ENCODE measurements at places on chromosomes 4 and X.

GRCh38 chrX:129665916-129666644 is 11.3 kb upstream of the APLN start:
- no peak for DNase-seq

- peak; percentile 14 for DNase-seq
Measured at GRCh38 chr4:9703391-9703790, 78.0 kb upstream of the DRD5 start.

- no peak for DNase-seq
Measured at GRCh38 chr4:37726666-37727065, 40.5 kb upstream of the RELL1 start.

DNA sequence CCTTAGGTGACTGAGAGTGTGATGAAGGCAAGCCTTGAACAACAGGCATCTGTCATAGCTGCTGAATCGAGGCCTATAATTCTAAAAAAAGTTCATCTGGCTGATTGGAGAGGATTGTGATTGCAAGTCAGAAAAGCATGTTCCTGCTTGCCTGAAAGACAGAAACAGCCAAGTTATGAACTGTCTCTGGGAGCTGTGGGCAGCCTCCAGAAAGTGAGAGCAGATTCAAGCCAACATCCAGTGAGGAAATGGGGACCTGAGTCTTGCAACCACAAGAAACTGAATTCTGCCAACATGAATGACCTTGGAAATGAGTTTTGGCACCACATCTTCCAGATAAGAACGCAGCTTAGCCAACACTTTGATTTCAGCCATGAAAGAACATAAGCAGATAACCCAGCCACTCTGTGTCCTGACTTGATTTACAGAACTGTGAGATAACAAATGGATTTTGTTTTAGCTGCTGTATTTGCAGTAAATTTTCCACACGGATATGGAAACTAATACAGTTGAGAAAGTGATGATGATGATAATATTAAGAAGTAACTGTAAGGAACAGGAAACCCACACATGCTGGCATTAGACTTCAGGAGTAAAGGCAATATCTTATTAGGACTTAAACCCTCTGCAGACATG is 240.3 kb upstream of the NDST3 start:
- DNase-seq, result no peak

DNA sequence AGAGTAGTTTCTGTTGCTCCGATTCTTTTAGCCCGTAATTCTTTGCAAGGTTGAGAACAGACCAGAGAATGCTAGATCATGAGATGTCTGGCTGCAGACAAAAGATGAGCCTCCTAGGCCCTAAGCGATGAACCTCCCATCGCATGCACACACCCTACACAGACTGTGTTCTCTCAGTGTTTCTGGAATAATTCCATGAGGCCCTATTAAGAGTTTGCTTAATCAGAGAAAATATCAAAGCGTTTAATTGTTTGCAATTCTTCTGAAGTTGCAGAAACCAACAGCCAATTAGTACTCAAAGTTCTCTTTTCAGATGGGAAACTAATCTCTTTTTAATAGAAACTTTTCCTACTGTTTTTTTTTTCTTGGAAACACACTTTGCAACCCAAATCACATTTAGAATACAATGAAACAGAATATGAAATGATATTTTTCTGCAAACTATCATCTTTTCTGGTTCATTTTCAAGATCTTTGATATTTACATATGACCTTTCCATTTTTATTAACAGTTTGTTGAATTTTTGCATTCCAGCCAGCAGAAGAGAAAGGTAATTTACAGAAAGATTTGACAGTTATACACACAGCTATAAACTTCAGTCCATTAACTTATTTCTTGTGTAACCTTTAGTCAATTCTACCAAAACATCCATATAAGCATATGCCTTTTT is 1525.6 kb downstream of the ARAP2 start:
- DNase-seq, result no peak

DNA sequence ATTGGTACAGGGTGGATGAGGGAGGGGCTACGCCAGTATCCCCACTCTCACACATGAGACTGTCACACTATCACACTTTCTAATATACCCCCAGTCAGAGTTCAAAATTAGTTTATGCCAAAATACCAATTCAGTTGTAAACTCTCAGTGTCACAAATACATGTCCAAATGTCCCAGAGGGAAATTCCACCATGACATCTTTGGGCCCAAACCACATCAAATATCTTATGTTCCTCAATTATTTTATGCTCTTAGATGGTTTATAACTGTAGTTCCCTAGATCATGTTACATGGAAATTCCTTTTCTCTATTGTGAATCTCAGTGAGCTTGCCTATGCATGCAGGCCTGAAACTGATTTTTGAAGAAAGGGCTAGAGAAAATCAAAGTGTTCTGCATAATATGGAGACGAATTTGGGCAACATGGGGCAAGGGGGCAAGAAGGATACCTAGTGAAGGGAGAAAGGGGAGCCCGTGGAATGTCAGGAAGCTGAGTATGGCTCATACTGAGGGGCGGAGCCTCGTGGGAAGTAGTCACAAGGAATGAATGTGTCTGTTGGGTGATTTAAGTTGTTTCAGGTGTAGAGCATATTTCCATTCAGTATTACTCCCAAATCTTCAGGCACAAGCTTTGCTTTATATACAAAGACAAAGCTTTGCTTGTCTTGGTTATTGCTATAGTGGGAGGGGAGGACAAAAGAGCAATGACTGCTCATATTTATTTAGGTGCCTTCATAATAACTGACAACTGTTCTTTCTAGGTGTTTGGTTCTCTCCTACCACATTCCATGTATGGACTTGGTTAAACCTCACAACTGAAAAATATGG is 40.8 kb downstream of the CLNK start:
- no peak for DNase-seq

GRCh38 chr4:98803251-98803650 is 125.7 kb downstream of the EIF4E start:
- DNase-seq, result no peak

DNA sequence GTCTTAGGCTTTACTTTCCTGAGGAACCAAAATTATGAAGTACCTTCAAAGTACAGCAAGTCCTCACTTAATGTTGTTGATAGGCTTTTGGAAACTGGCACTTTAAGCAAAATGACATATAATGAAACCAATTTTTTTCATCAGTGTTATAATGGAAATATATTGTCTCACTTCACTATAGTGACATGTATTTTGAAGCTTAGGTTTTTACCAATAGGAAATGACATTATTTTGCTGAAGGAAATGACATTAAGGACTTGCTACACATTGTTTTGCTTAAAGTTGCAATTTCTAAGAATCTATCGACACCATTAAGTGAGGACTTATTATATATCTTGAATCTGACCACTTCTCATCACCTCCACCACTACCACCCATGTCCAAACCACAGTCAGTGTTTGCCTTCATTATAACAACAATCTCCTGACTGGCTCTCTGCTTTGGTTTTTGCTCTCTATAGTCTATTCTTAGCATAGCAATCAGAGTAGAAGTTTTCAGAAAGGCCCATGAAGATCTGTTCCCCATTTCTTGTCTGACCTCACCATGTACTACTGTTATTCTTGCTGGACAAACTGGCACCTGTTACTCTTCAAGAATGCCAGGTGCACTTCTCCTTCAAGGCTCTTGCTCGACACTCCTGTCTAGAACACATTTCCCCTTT is 311.2 kb downstream of the BMPR1B start:
- DNase-seq, result no peak

DNA sequence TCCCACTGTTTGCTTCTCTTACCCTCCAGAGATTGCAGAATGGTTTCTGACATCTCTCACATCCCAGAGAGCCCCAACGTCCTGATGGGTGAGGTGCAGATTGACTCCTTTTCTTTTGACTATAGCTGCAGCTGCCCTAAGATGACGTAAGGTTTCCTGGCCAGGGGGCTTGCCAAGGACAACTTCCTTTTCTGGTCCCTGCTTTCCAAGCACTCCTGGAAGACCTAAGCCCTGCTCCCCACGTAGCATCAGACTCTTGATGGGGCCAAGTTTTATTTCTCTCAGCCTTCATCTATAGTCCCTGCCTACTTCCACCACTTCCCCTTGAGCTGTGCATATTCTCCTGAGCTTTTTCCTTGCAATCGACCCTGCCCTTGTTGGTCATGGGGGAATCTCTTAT is 497.7 kb downstream of the IDS start:
- DNase-seq, result no peak

GRCh38 chrX:155857561-155857960 is 23.6 kb upstream of the VAMP7 start:
- no peak for DNase-seq

DNA sequence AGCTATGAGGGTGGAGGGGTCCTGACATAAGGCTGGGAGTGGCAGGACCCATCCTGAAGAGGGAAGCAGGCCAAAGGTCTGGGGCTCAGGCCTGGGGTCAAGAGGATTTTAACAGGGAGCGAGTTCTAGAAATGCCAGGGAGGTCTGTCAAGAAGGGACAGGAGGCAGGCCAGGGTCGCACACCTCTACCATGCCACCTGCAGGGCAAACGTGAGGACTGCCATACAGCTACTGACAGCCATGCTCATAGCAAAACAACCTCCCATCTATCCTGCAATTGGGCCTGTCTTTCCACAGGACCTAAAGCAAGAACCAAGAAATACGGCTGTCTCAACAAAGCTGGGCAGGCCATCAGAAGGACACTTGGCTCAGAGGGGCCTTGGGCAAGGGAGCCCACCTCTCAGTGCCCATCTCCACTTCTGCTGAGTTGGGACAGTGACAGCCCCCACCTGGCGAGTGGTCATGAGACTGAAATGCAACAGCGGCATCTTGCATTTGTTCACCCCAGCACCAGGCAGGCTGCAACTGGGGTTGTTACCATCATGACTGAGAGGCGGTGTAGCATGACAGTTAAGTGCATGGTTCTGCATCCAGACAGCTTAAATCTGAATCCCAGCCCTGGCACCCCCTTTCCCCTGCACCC is 92.7 kb downstream of the WFS1 start:
- DNase-seq, result no peak

DNA sequence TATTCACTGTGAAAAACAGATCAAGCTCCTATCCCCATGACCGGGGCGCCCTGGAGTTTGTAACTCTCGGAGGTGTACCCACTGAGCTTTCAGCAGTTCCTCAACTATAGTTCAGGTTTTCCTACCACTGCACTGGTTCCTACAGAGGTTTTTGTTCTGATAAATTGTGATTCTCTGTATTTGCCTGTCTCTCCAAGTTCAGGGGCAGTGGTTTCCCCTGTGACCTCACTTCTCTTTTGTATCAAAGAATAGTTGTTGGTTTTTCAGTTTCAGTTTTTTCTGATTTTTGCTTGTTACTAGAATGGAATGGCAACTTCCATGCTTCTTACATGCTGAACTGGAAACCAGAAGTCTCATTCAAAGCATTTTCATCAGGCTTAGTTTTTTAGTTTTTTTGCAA is 56.8 kb upstream of the PLS3 start:
- DNase-seq, result no peak

DNA sequence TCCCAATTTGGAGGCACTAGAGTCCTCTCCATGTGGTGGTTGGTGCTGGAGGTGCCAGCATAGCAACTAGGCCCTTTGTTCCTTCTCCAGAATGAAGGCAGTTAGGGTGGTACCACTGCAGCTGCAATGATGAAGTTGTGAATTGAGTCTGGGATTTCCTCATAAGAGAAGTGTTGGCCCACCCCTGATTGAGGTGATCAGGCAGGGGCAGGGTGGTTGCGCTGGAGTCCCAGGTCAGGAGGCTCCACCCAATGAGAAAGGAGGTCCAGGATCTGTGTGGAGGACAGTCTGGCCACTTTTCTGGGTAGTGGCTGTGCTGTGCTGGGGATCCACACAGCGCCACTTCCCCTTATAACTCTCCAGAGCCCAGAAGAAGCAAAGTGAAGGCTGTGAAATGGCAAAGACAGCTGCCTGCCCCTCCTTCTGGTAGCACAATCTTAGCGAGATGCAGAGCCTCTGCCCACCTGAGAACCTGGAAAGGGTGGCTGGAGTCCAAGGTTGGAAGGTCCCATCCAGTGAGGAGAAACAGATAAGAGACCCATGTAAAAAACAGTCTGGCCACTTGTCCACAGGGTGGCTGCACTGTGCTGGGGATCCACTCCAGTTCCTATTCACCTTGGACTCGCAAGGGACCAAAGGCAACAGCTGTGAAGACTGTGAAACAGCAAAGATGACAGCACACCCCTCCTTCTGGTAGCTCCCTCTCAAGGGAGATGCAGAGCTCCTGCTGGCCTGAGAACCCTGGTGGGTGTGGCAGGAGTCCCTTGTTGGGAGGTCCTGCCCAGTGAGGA is 124.6 kb downstream of the RRAGB start:
- no peak for DNase-seq

DNA sequence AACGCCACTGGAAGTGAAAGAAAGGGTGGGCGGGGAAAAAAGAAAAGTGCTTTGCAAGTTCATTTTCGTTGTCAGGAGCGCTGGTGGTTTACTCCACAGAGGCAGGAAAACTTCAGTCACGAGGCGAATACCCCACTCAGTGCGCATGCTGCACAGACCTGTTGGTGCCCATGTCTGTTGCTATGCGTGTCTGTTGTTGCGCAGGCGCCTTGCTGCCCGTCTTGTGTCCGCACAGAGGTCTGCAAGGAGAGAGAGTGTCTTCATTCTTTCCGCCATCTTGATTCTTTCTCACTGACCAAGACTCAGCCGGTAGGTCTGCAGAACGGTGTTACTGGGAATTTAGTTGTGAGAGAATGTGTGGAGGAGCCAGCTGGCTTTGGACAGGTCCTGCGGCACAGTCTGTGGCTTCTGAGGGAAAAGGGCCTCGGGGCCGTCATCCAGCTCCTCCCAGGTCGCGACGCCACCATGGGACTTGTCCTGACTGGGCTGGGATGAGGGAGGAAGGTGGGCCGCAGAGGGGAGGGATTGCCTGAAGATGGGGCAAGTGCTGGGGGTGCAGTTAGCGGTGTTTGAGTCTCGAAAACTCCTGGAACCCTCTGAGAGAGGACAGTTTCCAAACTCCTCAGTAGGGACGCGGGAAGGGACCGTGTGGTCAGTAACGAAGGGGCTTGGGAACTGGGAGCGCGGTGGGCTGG is at the start of gene PAGE2:
Gene PAGE2 (plus strand): TSS at position 224 of the 695 bp plus-strand sequence. CDS start 1,003 bp downstream, outside the sequence.
- DNase-seq, result no peak

DNA sequence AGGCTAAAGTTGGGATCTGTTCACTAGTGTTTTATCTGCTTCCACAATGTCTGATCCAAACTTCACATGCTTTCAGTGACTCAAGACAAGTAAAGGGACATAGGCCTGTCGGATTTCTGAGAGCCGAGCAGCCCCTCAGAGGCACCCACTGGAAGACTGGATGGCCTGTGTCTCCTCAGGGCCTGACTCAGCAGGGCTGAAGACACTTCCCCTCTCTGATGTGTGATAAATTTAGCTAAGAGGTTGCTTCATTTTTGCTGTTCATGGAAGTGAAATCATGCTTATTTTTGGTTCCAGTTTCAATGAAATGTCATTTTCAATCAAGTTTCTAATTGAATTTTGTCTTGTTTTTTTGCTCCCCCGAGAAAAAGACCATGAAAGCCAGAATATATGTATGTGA is 93.7 kb downstream of the MXRA5 start:
- no peak for DNase-seq

DNA sequence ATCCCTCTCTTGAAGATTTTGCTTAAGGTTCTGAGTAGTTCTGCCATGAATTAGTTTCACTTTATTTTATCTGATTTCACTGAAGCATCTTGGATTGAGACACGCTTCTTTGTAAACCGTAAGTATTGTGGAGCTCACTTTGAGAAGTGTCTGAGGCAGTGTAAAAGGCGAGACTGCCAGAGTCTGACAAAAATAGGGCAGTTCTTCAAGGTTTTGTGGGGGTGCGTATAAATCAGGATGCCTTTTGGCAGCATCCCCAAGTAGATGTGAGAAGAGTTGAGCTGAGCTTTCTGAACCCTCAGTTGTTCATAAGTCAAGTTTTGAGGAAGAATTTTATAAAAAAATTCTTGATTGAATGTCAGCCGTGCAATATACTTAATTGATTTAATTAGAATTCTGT is 76.3 kb downstream of the RBPJ start:
- DNase-seq, result no peak

GRCh38 chrX:54785901-54786300 is 12.2 kb downstream of the ITIH6 start:
- no peak for DNase-seq

Data from stimulated activated CD8-positive, alpha-beta memory T cell treated with anti-CD3 and anti-CD28 coated beads, Interleukin-2, amount 100 ng/mL, for 1 hour (primary cell).